Left ventricle myocardium superior (tissue), 1 donor: ENCODE measurements at places on chromosomes 7 and 10.

DNA sequence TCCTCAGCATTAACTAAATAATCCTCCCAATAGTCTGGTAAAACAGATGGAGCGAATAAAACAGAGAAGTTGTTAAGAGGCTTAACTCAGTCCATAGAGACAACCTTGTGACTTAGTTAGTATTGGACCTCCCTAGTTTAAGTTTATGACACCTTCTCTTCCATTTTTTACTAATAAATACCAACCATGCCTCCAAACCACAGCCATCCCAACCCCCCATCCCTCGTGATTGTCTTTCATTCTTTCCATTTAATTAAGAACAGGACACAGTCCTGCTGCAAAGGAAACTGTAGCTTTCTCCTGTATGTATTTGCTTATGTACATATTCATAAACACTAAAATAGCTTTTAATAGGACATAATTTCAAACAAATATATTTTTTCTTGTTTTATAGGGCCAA is 238.2 kb downstream of the SEMA3D start:
- DNase-seq, result no peak

DNA sequence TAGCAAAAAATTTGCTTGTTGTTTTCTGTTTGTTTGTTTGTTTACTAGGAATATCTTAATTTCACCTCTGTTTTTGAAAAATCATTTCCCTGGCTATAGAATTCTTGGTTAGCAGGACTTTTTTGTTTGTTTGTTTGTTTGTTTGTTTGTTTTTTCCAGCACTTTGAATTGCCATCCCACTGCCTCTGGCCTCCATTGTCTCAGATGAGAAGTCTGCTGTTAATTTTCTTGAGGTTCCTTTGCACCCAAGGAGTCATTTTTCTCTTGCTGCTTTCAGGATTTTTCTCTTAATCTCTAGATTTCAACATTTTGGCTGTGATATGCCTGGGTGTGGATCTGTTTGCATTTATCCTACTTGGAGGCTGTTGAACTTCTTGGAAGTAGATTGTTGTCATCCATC is 105.7 kb downstream of the FOXL3 start:
- no peak for DNase-seq

- no peak for DNase-seq
Measured at GRCh38 chr10:5323446-5323845, 41.3 kb upstream of the UCN3 start.

DNA sequence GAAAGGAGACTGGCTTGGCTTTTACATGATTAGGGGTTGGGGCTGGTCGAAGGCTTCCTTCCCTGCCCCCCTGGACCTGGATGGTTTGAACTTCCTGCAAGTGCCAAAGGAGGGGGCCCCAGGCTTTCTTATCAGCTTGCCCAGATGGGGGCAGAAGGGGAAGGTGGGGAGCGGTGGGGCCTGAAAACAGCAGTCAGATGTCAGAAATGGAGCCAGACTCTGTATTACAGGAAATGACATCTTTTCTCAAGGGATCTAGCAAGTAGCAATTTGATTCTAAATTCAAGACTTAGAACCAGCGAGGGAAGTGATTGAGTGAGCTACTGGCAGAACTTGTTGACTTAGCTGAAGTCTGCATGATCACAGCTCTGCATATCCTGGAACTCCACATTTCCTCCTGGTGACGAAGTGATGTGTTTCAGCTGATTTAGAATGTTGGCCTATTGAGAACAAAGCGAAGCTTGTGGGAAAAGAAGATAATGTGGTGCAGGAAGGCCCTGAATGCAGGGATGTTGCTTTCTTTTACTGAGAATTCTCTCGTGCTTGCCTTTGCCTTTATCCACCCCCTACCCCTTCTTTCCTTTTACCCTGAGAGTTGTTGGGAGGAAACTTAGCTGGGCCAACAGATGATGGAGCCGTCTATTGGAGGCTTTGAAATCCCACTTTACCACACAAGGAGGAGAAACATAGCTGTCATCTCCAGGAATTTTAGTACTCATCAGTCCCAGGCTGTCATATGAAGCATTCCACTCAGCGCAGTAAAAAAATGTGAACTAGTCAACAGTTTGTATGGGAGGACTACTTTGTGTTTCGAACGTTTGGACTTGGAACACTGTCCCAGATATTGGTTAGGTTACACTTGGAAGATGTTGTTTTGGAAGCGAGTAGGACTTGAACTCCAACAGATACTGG is 43.2 kb downstream of the CCNY start:
- DNase-seq, result peak; percentile 51

DNA sequence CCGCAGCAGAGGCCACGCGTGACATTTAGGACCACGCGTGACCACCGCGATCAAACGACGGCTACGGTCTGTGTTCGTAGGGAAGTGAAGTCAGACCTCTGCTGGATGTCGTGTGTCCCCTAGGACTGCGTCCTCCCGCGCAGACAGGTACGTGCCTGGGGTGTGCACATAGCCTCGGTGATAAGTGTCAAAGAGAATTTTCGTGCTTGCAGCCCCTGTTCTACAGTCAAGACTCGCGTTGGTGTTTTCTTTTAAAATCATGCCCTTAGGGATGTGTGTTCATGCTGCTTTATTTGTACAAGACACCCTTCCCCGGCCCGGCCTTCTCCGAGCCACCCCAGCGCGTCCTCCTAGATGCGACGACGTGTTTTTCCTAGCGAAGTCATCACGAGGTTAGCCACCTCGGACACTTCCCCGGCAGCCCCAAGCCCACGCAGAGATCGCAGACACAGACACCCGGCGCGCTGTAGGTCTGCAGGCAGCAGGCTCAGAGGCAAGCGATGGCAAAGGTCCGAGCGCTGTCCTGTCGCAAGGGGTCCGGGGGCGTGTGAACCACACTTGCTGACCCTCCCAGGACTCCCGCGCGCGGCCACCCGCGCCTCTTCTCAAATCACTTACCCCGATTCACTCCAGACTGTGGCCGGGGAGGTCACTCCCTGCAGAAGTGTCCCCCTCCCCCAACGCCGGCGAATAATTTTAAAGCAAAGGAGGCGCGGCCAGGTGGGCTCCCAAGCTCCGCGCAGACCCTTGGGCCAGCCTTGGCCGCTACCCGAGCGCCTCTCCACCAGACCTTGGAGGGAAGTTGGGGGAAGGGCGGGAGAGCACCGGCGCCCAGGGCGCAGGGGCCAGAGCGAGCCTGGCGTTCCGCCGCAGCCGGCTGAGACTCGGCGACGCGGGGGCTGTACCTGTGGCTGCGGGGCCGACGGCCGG is 552 bp downstream of the MKX start:
- DNase-seq, result peak; percentile 29

DNA sequence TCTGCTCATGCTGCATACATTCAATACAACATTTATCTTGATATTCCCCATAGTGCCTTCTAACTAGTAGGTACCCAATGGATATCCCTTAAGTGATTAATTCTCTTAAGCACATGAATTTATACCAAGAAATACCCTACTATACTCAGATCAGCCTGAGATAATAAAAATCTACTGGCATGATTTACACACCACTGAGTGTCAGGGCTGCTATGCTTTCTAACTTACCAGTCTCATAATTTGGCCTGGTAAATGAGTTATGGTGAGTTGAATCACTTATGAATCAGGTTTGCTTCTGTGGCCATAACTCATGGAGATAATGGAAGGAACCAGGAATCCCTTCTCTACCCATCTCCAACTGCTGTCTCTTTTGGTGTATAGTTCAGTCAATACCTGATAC is 122.8 kb downstream of the THSD7A start:
- DNase-seq, result no peak

DNA sequence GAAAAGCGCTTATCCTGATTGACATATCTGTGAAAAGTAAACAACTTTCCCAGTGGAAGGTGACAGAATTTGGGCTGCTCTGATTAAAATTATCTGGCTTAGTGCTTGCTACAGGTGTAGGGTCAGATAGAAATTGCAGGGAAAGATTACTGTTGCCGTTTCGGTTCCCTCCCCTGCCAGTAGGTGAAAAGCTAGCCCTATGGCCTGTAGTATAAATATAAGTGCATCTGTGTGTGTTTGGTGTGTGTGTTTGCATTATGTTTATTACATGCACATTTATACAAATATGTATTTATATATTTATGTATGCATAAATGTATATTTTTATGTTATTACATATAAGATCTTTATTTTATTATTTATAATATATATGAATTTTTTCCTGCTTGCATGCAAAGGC is 72.3 kb upstream of the VOPP1 start:
- DNase-seq, result no peak

DNA sequence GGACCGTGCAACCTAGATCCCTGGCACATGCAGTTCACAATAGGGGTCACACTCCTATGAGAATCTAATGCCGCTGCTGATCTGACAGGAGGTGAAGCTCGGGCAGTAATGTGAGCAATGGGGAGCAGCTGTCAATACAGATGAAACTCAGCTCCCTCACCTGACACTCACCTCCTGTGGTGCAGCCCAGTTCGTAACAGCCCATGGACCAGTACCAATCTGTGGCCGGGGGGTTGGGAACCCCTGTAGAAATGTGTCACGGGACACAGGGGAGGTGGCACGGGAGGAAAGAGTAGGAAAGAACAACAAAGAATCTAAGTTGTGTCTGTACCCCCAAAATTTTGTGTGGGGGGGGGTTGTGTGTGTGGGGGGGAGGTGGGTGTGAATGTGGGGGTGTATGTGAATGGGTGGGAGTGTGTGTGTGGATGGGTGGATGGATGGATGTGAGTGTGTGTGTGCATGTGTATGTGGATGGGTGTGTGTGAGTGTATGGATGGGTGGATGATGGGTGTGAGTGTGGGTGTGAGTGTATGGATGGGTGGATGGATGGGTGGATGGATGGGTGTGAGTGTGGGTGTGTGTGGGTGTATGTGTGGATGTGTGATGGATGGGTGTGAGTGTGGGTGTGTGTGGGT is 33.1 kb downstream of the SFMBT2 start:
- DNase-seq, result no peak

- DNase-seq, result peak; percentile 32
Measured at GRCh38 chr7:92835851-92836488, 403 bp downstream of the CDK6 start.

DNA sequence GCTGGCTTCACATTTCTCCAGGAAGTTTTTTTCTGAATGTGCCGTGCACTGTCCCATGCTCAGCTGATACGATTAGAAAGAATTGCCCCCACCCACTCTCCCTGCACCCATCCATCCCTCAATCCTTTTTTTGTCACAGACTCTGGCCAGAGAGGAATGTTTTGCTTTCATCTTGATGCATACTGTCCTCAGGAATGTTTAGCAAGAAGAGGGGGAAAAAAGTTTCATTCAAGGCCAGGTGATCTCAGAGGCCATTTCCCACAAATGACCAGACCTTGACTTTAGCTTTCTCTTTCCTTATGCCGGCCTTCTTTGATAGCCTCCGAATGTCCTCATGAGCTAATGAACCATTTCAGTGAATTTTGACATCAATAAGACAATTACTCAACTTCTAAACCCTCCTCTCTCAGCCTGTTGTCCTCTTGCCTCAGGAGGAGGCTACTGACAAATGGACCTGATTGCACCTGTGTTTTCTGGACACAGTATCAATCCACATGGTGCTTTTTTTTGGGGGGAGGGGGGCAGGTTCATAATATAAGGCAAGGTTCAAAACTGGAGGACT is 105.0 kb upstream of the KLF6 start:
- DNase-seq, result no peak

- no peak for DNase-seq
Measured at GRCh38 chr10:61257956-61258496, 195.2 kb downstream of the TMEM26 start.

DNA sequence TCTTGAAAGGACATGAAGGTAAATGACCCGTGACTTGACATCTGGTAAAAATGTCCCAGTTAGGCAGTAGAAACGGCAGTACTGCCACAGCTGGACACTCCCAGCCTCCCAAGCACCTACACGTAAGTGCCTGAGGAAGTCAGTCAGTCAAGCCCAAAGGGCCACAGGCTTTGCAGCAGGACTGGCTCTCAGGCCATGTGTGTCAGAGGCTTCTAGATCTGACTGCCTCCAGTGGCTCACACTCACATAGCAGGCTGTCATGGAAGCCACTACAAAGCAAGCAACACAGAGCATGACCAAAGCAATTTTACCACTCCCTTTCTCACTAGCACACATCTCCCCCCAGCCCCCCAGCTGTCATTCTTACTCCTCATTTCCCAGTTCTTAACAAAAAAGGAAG is 17.8 kb upstream of the CCNJ start:
- no peak for DNase-seq

DNA sequence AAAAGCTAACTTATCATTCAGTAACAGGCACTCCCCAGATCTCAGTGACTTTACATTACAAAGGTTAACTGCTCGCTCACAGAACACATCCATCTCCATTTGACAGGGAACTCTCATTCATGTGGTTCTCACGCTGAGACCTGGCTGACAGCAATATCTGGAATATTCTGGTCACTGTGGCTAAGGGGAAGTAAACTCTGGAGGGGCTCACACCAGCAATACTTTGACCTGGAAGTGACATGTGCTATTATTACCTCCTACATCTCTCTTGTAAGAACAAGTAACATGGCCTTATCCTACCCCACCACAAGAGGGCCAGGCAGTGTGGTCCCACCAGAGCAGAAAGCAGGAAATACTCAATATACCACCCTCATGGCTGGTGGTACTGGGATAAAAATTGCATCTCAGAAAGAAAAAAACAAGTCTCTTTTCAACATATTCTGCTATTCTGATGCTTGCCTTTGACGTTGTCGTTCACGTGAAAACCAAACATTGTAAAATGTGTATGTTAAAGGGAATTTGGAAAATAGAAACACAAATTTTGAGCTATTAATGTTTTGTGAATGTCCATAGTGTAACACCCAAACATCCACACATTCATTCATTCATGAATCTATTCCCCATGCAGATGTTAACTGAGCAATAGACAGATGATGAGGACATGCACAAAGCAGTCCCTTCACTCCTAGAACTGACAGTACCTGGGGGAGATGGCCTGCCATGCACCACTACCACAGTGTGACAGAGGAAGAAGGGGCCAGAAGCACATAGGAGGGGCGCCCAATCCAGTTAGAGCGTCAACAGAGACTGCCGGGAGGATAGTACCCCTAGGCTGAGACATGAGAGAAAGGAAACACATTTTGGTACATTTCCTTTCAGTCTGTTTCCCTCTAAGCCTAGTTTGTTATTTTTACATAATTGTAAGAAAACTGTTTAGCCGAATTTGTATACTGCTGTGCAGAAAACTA is 166.0 kb upstream of the SP4 start:
- DNase-seq, result no peak

DNA sequence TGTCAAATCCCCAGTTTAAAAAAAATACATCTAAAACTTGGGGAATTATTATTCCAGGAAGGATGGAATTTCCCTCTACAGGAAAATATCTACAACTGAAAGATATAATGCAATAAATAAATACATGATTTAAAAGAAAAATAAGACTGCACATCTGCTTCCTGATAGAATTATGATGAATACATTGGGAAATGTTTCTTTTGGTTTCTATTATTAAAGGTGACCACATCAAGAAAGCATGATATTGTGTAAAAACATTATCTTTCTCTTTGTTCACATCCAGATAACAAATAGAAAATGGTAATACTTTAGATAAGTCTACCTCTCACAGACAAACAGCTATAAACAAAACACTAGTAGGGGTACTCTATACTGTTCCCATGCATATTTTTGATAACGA is 19.2 kb downstream of the SEMA3D start:
- DNase-seq, result no peak

DNA sequence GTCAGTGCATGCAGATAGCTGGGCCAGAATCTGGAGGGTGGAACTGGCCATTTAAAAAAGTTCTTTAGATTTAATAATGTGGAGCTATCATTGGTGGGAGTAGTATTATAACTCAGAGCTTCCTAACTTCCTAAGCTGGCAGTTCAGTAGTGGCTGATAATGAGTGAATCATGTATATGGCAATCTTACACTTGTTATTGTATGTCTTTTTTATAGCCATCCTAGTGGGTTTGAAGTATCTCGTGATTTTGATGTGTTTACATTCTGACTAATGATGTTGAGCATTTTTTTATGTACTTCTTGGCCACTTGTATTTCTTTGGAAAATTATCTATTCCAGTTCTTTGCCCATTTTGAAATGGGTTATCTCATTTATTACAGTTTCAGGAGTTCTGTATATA is 15.4 kb downstream of the TFAM start:
- no peak for DNase-seq
